ENCODE measurements at places on chromosomes 3 and 15. TPM values are rescaled to one million over a fixed set of nuclear protein-coding genes. Genes with fewer than 3 reads are reported as not detected.
A peak's percentile ranks its signal among the peaks of the same experiment; 100 is the strongest.

- no peak for DNase-seq
These were observed 3.5 kb upstream of the IL20RB start for GRCh38 chr3:136954251-136954650.

DNA sequence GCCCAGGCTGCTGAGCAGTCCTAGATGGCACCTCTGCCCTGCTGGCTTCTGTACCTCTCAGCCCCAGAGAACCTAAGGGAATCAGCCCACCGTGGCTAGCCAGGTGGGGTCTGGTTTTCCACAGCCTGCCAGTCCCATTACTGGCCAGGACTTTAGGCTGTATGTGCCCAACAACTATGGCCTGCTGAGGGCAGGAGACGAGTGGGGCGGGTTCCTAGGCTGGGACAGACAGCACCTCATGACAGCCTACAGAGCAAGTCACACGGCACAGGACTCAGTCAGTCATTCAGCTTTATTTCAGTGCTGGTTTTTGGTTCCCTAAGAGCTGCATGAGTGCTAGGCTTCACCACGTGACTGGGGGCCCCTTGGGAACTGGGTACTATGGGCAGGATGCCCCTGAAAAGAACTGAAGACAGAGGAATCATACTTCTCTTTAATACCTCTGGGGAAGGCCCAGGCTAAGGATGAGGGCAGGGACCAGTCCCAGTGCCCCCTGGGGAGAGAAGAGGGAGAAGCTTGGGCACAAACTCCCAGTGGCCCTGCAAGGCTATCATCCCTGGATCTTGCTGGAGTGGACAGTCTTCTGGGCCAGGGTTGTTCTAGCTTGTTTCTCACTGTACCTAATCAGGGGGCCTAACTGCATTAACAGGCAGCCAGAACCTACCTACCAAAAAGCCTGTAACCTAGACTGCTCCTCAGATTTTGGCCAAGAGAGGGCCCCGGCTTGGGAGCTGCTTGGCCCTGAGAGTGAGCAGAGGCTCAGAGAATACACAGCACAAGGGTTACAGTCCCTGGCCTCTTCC, 14.8 kb downstream of the CLK3 start:
- DNase-seq: no peak

GRCh38 chr3:105877336-105877910, 8.6 kb upstream of the CBLB start:
- no peak for DNase-seq

DNA sequence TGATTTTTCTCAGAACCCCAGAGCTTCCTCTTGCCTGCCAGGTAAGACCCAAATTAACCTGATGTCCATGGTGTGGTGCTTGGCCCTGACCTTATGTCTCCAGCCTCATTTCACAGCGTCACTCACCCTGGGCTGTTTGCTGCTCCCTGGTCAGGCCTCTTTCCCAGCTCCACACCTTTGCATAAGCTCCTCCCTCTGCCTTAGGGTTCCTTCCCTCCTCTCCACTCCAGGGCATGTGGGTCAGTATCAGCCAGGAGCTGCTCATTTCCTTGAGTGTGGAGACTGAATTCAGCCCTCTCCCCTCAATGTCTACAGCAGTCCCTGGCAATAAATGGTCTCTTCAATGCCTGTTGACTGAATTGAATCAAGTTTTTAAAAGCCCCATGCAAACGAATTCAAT, 75.6 kb upstream of the ANKRD34C start:
- DNase-seq: no peak

GRCh38 chr15:29774900-29775299, 47.4 kb downstream of the TJP1 start:
- no peak for DNase-seq

Gene PTPRG
- 179 TPM for total RNA-seq

DNA sequence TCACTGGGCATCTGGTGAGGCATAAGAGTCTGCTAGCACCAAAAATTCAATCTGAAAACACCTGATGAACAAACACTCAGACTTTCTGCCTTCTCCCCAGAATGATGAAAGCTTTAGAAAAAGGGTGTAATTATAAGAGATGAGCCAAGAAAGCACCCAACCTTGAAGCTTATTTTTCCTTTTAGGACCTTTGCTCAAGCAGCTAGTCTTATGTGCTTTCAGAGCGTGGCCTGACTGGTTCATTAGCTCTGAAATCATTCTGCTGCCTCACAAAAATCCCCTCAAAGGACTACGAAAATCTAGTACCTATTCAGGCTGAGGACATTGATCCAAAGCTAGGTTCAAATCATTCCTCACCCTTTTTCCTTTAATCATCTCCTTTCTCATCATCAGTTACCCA, 662.3 kb downstream of the MAGI1 start:
- no peak for DNase-seq

Gene ZNF501
- total RNA-seq: 5.4 TPM

DNA sequence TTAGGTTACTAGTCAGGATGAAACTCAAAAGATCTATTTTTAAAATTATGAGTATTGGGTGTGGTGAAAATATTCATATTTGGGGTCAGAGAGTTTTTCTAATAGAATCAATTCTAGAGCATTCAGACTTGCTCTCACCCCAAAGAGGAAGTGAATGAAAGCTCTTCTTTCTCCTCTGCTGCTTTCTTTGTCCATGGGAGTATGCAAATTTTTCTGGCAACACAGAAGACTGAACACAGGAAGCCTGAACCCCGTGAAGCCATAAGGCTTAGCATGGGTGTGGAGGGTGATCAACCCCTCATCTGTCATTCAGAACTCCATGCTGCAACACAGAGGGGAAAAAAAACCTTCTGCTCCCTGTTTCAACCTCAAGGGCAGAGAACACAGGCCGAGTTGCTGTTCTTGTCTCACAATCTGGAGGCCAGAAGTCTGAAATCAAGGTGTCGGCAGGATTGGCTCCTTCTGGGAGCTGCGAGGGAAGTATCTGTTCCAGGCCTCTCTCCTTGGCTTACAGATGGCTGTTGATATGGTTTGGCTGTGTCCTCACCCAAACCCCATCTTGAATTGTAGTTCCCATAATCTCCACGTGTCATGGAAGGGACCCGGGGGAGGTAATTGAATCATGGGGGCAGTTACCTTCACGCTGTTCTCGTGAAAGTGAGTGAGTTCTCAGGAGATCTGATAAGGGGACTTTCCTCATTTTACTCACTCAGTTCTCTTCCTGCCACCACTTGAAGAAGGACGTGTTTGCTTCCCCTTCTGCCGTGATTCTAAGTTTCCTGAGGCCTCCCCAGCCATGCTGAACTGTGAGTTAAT, 33.7 kb upstream of the CD47 start:
- no peak for DNase-seq

DNA sequence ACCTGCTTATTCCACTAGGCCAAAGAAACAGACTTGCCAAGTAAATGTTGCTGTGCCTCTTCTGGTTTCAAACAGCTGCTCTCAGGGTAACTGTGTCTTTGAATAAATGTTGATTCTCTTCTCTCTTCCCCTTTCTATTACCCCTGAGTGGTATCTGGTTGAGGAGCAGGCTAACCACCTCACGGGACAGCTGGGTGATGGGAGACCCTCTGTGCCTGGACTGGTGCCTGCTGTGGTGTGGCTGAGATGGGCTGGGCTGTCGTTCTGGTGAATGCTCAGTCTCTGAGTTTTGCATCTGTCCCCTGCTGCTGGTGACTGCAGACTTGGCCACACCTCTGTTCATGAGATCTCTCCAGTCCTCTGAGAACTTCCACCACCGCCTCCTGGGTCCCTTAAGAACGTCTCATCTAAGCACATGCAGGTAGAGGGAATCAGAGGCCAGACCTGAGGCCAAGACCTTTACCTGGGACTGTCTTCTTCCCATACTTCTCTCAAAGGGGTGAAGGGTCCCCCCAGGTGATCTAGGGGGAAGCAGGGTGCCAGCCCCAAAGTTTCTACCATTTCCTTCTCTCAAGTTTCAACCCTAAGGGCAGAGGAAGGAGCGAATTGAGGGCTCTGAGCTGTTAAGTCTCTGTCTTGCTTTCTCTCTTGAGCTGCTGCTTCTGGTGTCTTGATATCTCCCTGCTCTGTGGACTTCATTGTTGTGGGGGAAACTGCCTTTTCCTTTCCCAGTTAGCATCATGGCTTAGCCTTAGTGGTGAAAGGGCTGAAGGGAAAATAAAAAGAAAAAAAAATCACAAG, 252.9 kb downstream of the EBLN2 start:
- no peak for DNase-seq

DNA sequence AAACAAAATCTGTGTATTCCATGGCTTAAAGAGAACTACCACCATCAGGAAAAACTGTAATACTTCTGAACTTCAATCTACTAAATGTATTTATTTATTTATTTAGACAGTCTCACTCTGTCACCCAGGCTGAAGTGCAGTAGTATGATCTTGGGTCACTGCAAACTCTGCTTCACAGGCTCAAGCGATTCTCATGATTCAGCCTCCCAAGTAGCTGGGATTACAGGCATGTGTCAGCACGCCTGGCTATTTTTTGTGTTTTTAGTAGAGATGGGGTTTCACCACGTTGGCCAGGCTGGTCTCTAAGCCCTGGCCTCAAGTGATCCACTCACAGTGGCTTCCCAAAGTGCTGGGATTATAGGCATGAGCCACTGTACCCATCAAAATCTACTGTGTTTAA, 202.3 kb upstream of the POU1F1 start:
- DNase-seq: no peak

Gene NMB
- 26.9 TPM for total RNA-seq

Gene ARL8B
- 52.3 TPM for total RNA-seq

Gene SLC12A1
- under 0.01 TPM for total RNA-seq

Gene ALPK3
- 1.6 TPM for total RNA-seq

GRCh38 chr15:96338766-96339618, 8.5 kb downstream of the NR2F2 start:
- DNase-seq: no peak

DNA sequence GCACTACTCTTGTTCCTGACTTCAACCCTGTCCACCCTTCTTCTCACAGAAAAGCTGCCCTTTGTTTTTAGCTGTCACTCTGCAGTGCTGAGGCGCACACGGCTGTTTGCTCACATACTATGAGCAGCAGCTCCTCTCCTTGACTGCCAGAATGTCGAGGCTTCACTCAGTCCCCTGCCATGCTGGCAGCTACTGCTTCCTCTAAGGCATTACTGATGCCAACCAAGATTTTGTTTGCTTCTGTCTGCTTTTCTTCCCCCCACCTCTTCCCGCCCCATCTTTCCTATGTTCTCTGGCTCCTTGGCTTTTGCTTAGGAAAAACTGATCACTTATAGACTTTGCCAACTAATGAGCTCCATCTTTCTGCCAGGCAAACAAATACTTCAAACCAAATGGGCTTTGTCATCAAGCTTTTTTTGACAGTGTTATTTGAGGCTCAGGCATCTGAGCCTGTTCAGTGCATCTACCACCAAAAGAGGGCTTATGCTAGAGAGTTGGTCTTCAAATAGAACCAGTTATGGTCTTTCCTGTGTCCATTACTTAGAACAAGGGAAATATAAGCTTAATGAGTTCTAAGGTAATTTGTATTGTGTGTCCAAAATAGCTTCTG, 81.0 kb downstream of the FBXL2 start:
- no peak for DNase-seq

DNA sequence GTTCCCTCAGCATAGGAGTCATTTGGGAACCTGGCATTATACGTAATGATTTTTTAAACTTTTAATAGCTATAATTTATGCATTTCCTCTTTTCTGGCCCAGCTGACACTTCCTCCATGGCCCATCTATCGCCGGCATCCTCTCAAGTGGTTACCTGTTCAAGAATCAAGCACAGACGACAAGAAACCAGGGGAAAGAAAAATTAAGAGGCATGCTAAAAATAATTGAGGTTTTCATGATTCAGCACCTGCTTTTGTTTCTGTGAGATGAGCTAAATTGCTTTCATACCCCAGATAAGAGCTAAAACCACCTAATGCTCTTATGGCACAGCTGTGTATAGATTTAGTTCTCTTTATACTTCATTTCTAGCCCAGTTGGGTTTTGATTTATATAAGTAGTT, 1.7 kb downstream of the SPCS1 start:
- no peak for DNase-seq

Gene MAP3K13
- total RNA-seq: 9.1 TPM

GRCh38 chr15:90349072-90349471, 3.0 kb upstream of the ZNF774 start:
- DNase-seq: no peak

Gene CHDH
- total RNA-seq: 2.9 TPM

- no peak for DNase-seq
These were observed 12.1 kb downstream of the GAP43 start for GRCh38 chr3:115635406-115635805.

GRCh38 chr3:171168086-171168485, 141.6 kb upstream of the SLC2A2 start:
- DNase-seq: no peak

Gene EFHB
- total RNA-seq: 1.3 TPM

- no peak for DNase-seq
These were observed 126.7 kb upstream of the NR2E3 start for GRCh38 chr15:71683411-71684274.

- peak; percentile 17 for DNase-seq
These were observed 35.0 kb downstream of the LPP start for GRCh38 chr3:188188911-188189310.

Gene C2CD4B
- 0.98 TPM for total RNA-seq

DNA sequence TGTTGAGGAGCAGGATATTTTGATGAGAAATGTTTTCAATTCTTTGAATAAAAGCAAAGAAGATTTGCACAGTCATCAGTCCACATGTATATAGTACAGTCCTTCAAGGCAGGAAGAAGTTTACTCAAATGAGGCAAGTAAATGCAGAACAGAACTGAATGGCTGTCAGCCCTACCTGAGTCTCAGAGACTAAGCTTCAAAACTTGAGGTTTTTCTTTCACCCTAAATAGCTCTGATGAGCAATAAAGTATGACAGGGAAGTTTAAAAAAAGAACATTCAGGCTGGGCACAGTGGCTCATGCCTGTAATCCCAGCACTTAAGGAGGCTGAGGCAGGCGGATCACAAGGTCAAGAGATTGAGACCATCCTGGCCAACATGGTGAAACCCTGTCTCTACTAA, 232.5 kb downstream of the SUCLG2 start:
- no peak for DNase-seq

Gene PRSS50
- 3.6 TPM for total RNA-seq

DNA sequence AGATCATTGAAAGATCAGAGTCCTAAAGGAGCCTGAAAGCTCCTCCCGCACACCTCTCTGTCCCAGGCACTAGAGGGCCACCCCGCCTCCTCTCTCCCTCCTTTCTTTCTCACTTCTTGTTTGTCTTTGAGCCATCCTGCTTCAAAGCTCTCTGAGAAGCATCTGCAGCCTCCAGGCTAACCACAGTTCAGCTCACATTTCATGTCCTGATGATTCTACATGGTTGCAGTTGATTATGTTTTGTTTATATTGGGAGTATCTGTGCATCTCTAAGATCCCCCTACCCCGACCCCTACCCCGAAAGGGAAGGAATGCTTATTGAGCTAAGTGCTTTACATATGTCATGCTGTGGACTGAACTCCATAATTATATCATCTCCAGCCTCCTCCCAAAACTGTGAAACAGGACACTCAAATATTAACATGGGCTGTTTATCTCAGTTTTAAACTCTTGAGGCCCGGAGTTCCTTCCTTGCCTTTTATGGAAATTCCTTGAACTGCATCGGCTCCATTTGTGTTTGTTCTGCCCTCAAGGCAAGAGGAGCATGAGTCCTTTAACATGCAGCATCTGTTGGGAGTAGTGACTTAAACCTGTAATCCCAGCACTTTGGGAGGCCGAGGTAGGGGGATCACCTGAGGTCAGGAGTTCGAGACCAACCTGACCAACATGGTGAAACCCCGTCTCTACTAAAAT, 30.9 kb downstream of the MGLL start:
- no peak for DNase-seq

GRCh38 chr3:195550723-195551122, 7.6 kb upstream of the PPP1R2 start:
- no peak for DNase-seq

Gene CYP8B1
- total RNA-seq: not detected

Gene ECE2
- total RNA-seq: not detected

Measured in breast epithelium (tissue), 4 donors.